ENCODE measurements at places on chromosomes 2 and 18. TPM values are rescaled to one million over a fixed set of nuclear protein-coding genes. Genes with fewer than 3 reads are reported as not detected.

DNA sequence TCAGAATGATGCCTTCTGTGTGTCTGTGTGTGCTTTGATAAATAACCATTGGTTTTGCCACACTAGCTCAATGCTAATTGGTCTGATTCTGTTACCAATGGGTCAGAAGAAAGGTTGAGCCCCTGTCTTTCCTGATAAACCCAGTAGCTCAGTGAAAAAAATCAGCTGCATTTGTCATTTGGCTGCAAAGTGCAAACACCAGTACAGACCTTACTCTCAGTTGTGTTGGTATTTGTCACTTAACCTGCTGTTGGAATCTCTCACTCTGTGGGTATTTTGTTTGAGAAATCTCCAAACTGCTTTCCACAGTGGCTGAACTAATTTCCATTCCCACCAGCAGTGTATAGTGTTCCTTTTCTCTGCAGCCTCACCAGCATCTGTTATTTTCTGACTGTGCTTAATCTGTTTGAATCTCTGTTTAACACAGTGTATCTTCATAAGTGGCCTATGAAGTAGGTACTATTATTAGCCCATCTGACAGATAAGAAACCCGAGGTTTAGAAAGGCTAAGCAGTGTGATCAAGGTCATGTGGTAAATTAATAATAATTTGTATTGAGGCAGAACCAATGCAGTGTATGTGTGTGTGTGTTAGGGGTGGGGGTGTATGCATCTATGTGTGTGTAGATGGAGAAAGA is 26.7 kb downstream of the LIMS1 start:
- DNase-seq: no peak

GRCh38 chr2:85799215-85799956 is 45.6 kb downstream of the ATOH8 start:
- no peak for DNase-seq

- no peak for DNase-seq
These were observed 73.9 kb upstream of the TAF1B start for GRCh38 chr2:9769171-9770005.

DNA sequence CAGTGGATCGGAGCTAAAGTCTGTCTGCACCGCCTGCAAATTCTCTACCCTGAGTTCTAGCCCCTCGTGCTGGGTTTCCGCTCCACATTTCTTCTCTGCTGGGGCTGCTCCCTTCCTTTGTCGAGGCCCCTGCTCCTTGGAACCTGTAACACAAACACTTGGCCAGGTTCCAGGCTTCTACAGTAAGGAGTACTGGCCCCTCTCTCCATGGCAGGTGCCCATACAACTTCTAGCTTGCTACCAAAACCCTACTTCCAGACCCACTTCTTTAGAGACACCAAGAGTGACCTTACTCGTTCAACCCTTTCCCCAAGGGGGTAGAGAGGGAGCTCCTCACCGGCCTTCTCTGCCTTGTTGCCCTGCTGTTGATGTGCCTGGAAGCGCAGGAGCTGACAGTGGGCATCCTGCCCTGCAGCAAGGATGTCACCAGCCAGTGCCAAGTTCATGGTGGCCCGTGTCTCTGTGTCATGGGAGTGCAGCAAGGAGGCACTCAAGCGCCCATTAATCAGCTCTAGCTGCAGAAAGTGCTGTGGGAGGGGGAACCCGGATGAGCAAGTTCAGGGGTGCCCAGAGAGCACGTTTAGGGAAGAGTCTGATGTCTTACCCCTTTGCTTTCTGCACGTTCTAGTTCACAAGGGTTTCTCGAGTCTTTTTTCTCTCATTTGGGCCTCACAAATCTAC is 1.1 kb downstream of the PREB start:
- DNase-seq: no peak

GRCh38 chr2:240358080-240358479 is 77.4 kb upstream of the GPC1 start:
- DNase-seq: no peak

Gene CFAP210
- total RNA-seq: not detected
